ENCODE measurements at places on chromosomes 5 and 9.

GRCh38 chr9:119255116-119255515 lies 114.1 kb downstream of the BRINP1 start:
- DNase-seq = no peak

- DNase-seq = peak; percentile 76
Measured at GRCh38 chr9:120876842-120877240, at the start of gene PHF19. Gene PHF19, minus strand, starts transcription at chr9:120877188. Its CDS starts 2,447 bp downstream, at chr9:120874741.

GRCh38 chr5:68216245-68217046 lies 890 bp downstream of the PIK3R1 start:
- peak; percentile 80 for DNase-seq

GRCh38 chr5:94423411-94423810 lies 195.0 kb downstream of the KIAA0825 start:
- DNase-seq = no peak

DNA sequence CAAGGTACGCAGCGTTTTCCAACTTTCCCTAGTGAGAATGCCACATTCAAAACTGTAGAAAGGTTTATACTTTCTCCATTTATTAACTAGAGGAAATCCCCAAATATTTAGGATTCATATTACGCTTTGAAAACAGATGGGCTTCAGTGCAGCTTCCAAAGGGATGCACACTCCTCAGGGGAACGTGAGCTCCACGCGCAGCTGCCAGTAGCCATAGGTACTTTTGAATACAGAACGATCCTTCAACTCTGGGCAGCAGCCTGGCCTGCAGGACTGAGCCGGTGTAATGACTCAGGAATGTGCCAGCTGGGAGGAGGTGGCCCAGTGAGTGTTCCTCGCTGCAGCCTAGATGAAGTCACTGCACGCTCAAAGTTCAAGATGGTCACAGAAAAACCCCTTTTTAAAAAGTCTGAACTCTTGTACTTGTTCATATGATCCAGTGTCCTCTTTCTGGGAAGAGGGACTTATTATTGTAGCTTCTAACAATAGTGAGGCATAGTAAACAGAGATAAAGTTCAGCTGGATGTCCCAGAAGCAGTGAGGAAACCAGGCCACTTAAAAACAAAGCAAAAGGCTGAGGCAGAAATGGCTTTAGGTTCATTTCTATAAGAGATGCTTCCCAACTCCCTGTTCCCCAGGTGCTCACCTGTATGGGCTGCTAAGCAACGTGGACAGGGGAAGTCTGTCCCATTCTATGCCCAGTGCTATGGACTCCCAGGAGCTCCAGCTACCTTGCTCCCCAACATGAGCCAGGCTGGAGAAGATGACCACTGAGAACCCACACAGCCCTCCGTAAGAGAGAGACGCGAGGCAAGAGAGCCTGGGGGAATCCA lies 130.0 kb downstream of the LHFPL2 start:
- no peak for DNase-seq

GRCh38 chr5:176466245-176466871 lies 18.2 kb downstream of the FAF2 start:
- no peak for DNase-seq

GRCh38 chr5:81519217-81519905 lies 125.4 kb upstream of the ACOT12 start:
- no peak for DNase-seq

GRCh38 chr5:89450149-89450538 lies 567.2 kb upstream of the MEF2C start:
- no peak for DNase-seq

DNA sequence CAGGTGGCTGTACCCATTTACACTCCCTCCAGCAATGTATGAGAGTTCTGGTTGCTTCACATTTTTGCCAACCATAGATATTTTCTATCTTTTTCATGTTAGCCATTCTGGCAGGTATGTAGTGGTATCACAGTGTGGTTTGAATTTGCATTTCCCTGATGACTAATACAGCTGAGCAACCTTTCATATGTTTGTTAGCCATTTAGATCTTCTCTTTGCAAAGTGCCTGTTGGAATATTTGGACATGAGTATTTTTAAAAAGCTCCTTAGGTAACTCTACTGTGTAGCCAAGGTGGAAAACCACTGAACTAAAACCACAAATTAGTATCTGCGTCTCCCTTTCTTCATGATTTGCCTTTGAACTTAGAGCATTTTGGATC lies 31.9 kb downstream of the IRF1 start:
- no peak for DNase-seq

DNA sequence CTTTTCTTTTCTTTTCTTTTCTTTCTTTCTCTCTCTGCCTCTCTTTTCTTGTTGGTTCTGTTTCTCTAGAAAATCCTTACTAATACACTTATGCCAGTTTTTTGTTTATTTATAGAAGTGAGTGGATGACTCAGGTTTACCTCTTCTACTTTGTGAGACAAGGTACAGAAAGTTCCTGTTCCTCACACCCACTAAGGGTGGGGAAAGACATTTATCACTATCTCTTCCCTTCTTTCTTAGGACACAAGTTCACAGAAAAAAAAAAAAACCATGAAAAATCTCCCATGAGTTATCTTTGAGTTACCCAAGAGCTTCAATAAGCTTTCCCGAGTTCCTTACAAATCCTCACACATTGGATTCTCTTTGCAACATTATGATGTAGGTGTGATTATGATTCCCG lies 60.9 kb upstream of the CD180 start:
- DNase-seq = no peak

DNA sequence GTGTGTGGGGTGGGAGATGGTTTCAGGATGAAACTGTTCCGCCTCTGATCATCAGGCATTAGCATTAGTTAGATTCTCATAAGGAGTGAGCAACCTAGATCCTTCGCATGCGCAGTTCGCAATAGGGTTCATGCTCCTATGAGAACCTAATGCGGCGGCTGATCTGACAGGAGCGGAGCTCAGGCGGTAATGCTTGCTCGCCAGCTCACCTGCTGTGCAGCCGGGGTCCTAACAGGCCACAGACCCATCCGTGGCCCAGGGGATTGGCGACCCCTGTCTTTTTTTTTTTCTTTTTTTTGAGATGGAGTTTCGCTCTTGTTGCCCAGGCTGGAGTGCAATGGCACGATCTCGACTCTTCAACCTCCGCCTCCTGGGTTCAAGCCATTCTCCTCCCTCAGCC lies 119.1 kb downstream of the KCNIP1 start:
- no peak for DNase-seq

- DNase-seq = peak; percentile 25
Measured at GRCh38 chr9:113898596-113898995, 22.5 kb downstream of the ZNF618 start.

DNA sequence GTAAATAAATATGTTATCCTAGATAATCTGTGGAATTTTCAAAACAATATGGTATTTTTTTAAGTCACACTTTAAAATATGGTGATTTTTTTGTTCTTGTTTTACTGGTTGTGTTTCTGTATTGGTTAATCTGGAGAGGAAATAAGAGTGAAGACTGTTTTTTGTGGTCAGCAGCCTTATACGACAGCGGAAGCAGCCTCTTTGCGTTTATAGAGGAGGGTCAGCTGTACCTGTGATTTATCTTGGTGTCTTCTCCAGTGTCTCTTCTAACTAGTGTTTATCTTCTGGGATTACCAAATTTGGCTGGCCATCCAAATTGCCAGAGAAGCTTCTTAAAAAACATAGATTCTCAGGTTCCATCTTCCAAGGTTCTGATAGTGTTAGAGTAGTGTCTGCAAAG lies 58.7 kb downstream of the ICE1 start:
- DNase-seq = no peak

GRCh38 chr5:178371362-178372111 lies 138.9 kb upstream of the PHYKPL start:
- DNase-seq = no peak

GRCh38 chr9:124949387-124949786 lies 8.5 kb upstream of the GOLGA1 start:
- no peak for DNase-seq

DNA sequence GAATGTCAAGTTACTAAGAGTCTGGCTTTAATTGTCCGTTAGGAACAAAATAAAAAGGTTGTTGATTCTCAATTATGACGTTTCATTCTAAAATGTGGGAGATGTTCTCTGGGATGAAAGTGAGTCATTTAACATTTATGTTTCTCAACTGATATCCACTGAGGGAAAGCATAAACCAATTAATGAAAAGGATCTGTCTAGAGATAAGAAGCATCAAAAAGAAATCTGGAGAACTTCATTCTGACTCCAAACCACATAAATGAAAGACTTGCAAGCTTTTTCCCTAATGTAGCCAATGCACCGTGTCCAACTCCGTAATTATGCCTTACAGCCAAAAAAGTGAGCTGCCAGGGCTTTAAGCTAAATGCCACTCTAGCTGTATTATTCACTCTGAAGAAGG lies 654.2 kb downstream of the TLE1 start:
- no peak for DNase-seq

GRCh38 chr5:127186657-127187056 lies 103.9 kb upstream of the MEGF10 start:
- no peak for DNase-seq

DNA sequence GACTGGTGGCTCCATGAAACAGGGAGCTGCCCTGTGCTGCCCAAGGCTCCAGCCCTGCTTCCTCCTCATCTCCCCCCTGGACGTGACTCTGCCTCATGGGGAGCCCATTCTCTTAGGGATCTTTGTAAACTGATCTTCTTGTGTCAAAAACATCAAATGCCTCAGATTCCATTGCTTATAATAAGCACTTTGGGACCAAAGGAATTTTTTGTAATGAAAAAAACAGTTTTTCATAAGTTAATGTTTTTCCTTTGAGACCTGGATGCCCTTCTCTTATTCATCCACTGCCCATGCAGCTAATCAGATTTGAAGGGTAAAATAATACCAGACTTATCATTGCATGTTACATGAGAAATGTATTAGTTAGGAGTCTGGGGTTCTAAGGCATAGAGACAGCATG lies 41.7 kb downstream of the PALM2AKAP2 start:
- no peak for DNase-seq

DNA sequence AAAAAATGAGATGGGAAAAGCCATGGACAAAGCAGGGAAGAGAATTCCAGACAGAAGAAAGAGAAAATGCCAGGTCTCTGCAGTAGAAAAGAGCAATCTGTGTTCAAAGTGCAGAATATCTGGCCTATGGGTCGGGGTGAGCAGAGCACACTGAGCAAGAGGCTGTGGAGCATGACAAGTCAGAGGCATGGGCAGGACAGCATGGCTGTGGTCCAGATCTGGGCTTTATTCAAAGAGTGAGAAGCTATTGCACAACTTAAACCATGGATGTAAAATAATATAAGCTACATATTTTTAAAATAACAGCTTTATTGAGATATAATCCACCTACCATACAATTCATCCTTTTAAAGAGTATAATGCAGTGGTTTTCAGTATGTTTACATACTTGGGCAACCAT lies 133.1 kb upstream of the SPDL1 start:
- DNase-seq = no peak

GRCh38 chr9:64061013-64061627 lies 1223.9 kb downstream of the FOXD4L5 start:
- DNase-seq = no peak

GRCh38 chr9:125240649-125240999 lies 519 bp downstream of the HSPA5 start:
- DNase-seq = no peak

GRCh38 chr5:42984307-42984706 lies 55.8 kb downstream of the ANXA2R start:
- DNase-seq = no peak

GRCh38 chr9:131892162-131892707 lies 152.4 kb upstream of the RAPGEF1 start:
- peak; percentile 11 for DNase-seq

DNA sequence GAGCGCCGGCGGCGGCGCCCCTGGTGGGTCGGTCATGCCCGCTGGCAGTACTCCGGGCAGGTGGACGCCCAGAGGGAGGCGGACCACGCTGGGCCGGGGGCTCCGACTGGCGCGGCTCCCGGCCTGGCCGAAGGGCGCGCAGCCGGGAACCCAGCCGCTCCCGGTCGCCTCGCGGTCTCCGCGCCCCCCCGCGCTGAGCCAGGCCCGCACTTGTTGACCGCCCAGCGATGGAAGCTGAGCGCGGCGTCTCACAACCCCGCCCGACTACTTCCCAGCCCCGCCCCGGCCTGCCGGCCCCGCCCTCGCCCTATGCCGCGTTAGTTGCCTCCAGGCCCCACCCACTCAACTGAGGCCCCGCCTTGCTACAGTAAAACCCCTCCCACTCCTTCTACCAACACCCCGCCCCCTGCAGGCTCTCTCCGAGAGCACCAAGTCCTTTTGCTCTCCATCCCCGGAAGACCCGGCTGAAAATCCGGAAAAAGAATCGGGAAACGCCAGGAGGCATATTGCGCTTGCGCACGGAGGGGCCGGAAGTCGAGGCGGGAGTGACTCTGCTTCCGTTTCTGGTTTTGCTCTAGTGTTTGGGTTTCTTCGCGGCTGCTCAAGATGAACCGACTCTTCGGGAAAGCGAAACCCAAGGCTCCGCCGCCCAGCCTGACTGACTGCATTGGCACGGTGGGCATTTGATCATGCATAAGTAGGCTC lies at the start of the genes BAG1 and CHMP5:
Gene BAG1 (minus strand): TSS at position 236 of the 705 bp plus-strand sequence.
Gene CHMP5 (plus strand): TSS at position 577 of the 705 bp plus-strand sequence. CDS start 30 bp downstream, at position 607.
- DNase-seq = peak; percentile 100

- no peak for DNase-seq
Measured at GRCh38 chr5:179115307-179115706, 55.1 kb downstream of the ZNF354C start.

DNA sequence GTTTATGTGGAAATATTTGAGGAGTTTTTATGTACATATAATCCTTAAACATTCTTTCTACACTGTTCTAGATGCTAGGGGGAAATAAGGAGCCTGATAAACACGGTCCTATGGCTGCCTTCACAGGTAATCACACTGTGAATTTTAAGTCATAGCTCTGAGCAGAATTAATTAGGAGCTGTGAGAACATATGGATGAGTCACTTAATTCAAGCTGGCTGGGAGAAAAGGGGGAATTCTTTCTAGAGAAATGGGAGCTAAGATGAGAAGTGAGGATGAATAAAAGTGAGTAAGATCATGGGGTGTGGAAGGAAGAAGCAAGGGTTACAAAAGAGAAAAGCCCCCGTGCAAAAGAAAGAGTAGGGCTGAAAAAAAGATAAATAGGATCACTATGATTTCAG lies 290.8 kb downstream of the DNAH5 start:
- no peak for DNase-seq

- no peak for DNase-seq
Measured at GRCh38 chr5:138725153-138725817, 27.9 kb upstream of the CTNNA1 start.

DNA sequence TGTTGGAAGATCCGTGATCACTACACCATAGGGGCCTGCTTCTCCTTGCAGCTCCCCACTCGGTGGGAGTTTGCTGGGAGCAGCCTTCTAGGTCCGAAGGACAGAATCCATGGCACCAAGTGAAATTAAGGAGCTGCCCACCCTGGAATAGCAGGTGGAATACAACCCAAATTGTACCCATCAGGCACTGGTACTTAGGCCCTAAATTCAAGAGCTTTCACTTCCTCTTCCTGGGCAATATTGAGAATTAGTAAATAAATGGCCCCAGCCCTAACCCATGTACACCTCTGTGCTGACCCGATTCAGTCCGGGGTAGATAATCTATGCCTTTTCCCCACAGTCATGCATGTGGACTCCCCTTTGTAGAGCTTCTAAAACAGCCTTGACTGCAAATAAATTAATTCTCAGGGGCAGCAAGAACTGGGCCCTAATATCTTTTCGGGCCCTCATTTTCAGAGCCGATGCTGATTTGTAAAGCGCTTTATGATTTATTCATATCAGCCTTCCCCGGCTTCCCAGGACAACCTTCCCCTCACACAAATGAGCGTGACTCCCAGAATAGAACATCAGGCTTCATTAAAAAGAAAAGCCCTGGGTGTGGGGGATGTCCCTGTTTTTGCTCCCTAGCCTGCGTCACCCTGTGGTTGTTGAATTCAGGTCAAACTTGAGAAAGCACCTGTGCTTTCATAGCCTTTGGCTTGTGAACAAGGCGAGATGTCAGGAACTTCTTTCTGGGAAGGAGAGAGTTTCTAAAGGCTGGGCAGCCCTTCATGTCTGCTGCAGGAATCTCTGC lies 126.1 kb upstream of the TBC1D2 start:
- no peak for DNase-seq

Data from left forelimb (tissue), 1 donor.